ENCODE measurements at places on chromosomes 1 and 21.

- peak; percentile 40 for DNase-seq
Measured at GRCh38 chr1:32400876-32401631, 6.8 kb upstream of the BSDC1 start.

- peak; percentile 54 for DNase-seq
Measured at GRCh38 chr1:23590058-23590783, 30.9 kb upstream of the ID3 start.

DNA sequence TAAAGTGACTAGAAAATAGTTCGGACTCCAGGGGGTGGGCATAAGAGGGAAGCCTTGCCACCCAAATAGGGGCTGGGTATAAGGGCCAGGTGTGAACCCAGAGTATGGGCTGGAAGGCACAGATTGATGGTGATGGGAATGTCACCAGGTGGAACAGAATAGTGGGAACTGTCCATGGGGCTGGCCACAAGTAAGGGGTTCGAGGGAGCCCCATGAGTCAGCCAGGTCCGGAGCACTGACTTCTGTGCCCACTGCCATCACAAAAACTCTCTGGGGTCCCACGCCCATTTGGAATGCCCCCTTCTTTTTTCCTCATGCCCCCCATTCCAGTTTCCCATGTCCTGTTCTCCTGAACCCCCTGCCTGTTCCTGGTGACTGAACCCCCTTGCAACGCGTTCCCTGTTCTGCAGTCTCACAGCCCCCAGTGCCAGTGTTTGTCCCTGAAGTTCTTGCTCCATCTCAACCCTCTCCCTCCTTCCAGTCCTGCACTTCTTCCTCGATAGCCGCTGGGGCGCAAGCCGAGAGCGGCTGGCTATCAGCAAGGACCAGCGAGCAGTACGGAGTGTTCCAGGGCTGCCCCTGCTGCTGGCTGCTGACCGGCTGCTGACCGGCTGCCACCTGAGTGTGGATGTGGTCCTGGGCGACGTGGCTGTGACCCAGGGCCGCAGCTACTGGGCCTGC is 7.9 kb downstream of the TRIM46 start:
- DNase-seq: no peak

- no peak for DNase-seq
Measured at GRCh38 chr1:204894031-204894430, 23.4 kb downstream of the NFASC start.

DNA sequence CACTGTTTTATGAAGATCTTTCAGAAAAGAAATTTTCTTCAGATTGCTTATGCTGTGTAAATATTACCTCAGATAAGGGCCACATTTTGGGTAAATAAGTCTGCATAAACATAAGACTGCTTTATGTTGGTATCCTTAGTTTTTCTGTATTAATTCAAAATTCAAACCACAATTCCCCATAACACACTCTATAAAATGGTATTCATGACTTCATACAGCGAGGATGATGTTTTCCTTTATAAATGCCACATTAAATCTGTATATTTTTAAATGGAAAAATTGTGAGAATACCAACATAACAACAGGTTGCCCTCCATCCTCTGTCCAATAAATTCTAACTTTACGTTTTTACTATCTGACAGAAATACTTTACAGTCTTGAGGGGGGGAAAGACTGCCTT is 248.7 kb upstream of the CXADR start:
- DNase-seq: no peak

- no peak for DNase-seq
Measured at GRCh38 chr1:241086686-241087085, 270.3 kb downstream of the RGS7 start.

GRCh38 chr1:89556726-89557444 is 32.3 kb downstream of the LRRC8B start:
- DNase-seq: peak; percentile 66

GRCh38 chr1:185896863-185897262 is 162.7 kb downstream of the HMCN1 start:
- no peak for DNase-seq

All from inflammatory macrophage treated with lipopolysaccharide for 1 hour (primary cell).